ENCODE measurements at places on chromosomes 5 and 9. TPM values are rescaled to one million over a fixed set of nuclear protein-coding genes. Genes with fewer than 3 reads are reported as not detected.

Gene TRIO
- 134 TPM for total RNA-seq

Gene IER5L
- total RNA-seq = 11.9 TPM

Gene GLDC
- 2.9 TPM for total RNA-seq

Gene TMC1
- total RNA-seq = not detected

Gene SPINK4
- total RNA-seq = not detected

DNA sequence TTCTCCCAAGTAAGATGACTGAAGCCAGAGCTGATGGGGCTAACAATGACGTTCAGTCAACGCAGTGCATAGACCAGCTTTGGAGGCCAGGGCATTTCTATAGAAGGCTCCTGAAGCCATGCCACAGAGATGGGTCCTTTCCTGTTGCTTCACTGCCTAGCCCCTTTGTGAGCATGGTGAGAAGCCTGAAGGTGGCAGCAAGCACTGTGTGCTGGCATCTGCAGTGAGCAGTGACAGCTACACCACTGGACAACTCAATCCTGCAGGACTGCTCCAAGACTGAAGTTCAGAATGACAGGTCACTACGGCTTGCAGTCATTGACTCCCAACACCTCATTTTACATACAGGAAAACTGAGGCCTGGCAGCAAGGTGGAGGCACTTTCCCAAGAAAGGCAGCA lies 229.0 kb downstream of the TSSK1B start:
- peak; percentile 47 for DNase-seq
- no peaks in the 10 kb centered on the region for H3K36me3 ChIP-seq
- peaks cover 34% of the 10 kb centered on the region for H3K4me1 ChIP-seq
- no peaks in the 10 kb centered on the region for H3K27me3 ChIP-seq

- H3K27ac ChIP-seq = peak overlapping the region; percentile 80
- DNase-seq = peak; percentile 79
- H3K36me3 ChIP-seq = no peaks in the 10 kb centered on the region
- peak overlapping the region; percentile 12 for H3K4me3 ChIP-seq
Measured at GRCh38 chr5:88785746-88786565, 97.0 kb downstream of the MEF2C start.

- H3K36me3 ChIP-seq = no peaks in the 10 kb centered on the region
- H3K4me1 ChIP-seq = no peaks in the 10 kb centered on the region
- H3K27me3 ChIP-seq = peaks cover 44% of the 10 kb centered on the region
- no peak overlapping the region for H3K4me3 ChIP-seq
Measured at GRCh38 chr5:92050970-92051369, 667.9 kb upstream of the ARRDC3 start.

DNA sequence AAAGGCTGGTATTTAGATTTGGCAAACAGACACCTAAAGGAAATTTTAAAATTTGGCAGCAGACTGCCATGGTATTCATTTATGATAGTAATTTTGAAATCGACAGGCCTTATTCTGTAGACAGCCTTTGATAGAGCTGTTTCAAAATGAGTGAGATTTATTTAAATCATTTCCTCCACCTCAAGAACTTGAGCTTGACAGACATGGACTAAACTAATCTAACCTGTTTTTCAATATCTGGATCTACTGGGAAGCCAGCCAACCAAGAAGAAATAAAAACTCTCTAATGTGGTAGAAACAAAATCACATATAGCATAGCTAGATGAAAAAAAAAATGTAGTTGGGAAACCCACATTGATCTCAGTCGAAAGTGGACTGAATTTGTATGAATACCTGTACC lies 56.9 kb upstream of the RASA1 start:
- H3K4me3 ChIP-seq = no peak overlapping the region
- H3K27ac ChIP-seq = no peak overlapping the region
- no peaks in the 10 kb centered on the region for H3K4me1 ChIP-seq
- no peak for DNase-seq
- no peaks in the 10 kb centered on the region for H3K27me3 ChIP-seq

Measured in MCF 10A (cell line).